ENCODE measurements at places on chromosomes 16 and 17.

GRCh38 chr17:81239714-81240555, 817 bp downstream of the NDUFAF8 start:
- no peak for DNase-seq

- no peak for DNase-seq
Measured at GRCh38 chr17:75049057-75049456, 2.0 kb downstream of the KCTD2 start.

DNA sequence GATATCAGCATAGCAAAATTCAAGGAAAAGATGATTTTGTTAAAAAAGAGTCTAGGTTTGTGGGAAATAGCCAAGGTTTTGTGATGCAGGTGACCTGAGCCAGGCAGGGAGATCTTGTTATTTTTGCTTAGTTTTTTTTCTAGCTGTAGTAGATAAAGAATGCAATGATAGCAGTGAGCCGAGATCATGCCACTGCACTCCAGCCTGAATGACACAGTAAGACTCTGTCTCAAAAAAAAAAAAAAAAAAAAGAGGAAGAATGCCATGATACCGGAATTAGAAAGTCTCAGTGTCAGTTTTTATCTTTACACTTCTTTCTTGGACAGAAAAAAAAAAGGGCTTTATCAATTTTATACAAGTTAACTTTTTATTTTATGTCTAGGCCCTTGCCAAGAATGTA, 27.5 kb downstream of the TMEM238L start:
- no peak for DNase-seq

GRCh38 chr16:49129935-49130334, 151.7 kb downstream of the CBLN1 start:
- DNase-seq = no peak

Measured in GM04503 (cell line).